Right lobe of liver (tissue), 6 donors: ENCODE measurements at places on chromosomes 2 and 18. TPM values are rescaled to one million over a fixed set of nuclear protein-coding genes. Genes with fewer than 3 reads are reported as not detected.
A peak's percentile ranks its signal among the peaks of the same experiment; 100 is the strongest.

DNA sequence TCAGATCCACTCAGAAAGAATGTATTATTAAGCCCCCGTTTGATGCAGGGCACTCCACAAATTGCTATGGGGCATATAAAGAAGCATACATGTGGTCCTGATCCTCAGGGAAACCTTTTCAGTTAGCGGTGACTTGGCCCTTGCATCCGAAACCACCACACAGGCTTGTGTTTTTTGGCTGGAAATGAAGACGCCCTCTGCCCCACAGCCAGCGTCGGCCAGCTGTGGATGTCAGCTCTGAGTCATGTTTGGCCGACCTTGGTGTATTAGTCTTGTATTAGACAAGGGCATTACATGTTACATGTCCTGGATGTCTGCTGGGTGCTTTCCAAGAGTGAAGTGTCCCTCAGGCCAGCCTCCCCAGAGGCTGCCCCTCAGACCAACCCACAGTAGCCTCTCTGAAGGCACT, 107.6 kb upstream of the MAP3K20 start:
- no peak overlapping the region for H3K4me3 ChIP-seq
- peak overlapping the region; percentile 98 for H3K27ac ChIP-seq
- peak; percentile 86 for DNase-seq

GRCh38 chr18:46387441-46388131, 269.4 kb downstream of the LOXHD1 start:
- no peaks in the 10 kb centered on the region for H3K27me3 ChIP-seq
- no peak overlapping the region for H3K27ac ChIP-seq
- no peak for DNase-seq
- no peak overlapping the region for H3K4me3 ChIP-seq
- no peaks in the 10 kb centered on the region for H3K36me3 ChIP-seq
- no peaks in the 10 kb centered on the region for H3K4me1 ChIP-seq

DNA sequence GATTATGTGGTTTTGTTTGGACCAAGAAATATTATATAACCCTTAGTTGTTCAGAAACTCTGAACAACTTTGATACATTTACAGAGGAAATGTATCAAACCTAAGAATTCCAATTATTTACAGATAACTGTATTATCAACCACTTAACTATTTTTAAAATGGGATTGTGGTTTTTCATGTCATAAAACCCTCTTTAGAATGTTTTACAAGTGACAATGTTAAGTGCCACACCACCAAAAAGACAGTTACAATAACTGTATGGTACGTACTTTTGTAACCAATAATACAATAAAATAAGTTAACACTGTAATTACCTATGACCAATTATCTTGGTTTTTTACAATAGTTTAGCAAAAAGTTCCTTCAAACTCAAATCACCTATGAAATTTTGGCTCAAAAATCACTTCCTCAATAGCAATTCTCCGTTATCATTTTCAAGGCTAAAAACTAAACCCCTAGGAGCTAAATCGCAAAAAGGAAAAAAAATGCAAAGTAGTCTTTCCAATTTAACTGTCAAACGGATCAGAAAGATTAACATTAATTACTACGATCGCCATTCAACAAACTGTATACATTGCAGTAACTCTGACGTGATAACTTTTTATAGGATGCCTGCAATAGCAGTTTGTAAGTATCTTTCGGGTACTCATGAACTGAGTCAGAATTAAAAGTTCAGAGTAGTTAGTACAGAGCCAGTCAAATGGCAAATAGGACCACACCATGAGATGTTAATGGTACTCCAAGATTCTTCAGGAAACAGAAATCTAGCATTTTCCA, 1.5 kb downstream of the ROCK1 start:
- no peak overlapping the region for H3K27ac ChIP-seq
- no peaks in the 10 kb centered on the region for H3K36me3 ChIP-seq
- no peaks in the 10 kb centered on the region for H3K4me1 ChIP-seq
- DNase-seq: no peak

ZNF396 gene
- 1.6 TPM for total RNA-seq

SP140 gene
- total RNA-seq: 0.82 TPM

DNA sequence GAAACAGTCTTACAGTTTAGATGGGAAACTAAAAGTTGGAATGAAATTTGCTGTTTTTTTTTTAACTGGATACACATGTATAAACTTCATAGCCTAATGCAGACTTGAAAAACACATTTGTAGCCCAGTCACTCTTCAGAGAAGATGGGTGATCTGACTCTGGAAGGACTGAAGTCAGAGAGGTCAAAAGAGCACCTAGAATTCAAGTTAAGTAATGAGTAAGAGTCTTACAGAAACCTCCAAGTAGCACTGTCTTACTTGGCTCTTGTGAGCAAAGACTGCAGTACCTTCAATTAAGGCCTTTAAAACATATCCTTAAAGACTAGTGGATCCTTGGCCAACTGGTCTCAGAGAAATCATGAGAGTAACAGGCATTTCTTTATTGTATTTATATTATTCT, 41.9 kb downstream of the TRAPPC8 start:
- H3K36me3 ChIP-seq: peaks cover 75% of the 10 kb centered on the region
- H3K4me1 ChIP-seq: no peaks in the 10 kb centered on the region
- no peak for DNase-seq
- H3K27me3 ChIP-seq: no peaks in the 10 kb centered on the region
- H3K27ac ChIP-seq: no peak overlapping the region

DNA sequence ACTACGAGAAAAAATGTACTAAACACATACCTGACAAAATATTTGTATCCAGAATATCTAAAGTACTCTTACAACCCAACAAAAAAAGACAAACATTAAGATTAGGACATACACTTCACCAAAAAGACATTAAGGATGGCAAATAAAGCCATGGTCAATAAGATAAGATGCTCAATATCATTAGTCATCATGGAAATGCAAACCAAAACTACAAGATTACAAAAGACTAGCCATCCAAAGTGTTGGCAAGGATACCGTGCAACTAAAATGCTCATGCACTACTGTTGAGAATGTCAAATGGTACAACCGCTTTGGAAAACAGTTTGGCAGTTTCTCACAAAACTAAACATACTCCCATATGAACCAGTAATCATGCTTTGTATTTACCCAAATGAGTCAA, 29.7 kb downstream of the MAP3K2 start:
- peaks cover 31% of the 10 kb centered on the region for H3K4me1 ChIP-seq
- H3K27ac ChIP-seq: peak overlapping the region; percentile 22
- no peaks in the 10 kb centered on the region for H3K27me3 ChIP-seq
- DNase-seq: no peak

ALPP gene
- not detected for total RNA-seq

CEBPZOS gene
- total RNA-seq: 19.4 TPM

GRCh38 chr2:30741576-30741975, 65.7 kb downstream of the CAPN13 start:
- H3K36me3 ChIP-seq: no peaks in the 10 kb centered on the region
- no peak overlapping the region for H3K4me3 ChIP-seq
- no peak overlapping the region for H3K27ac ChIP-seq
- H3K4me1 ChIP-seq: no peaks in the 10 kb centered on the region

GRCh38 chr18:63079114-63079513, 240.5 kb downstream of the BCL2 start:
- no peaks in the 10 kb centered on the region for H3K36me3 ChIP-seq
- no peaks in the 10 kb centered on the region for H3K4me1 ChIP-seq
- no peak overlapping the region for H3K27ac ChIP-seq
- H3K27me3 ChIP-seq: no peaks in the 10 kb centered on the region
- no peak for DNase-seq
- no peak overlapping the region for H3K4me3 ChIP-seq

GRCh38 chr18:69021211-69021805, 223.4 kb downstream of the CCDC102B start:
- no peak overlapping the region for H3K4me3 ChIP-seq
- no peaks in the 10 kb centered on the region for H3K4me1 ChIP-seq
- no peaks in the 10 kb centered on the region for H3K36me3 ChIP-seq
- no peak for DNase-seq
- H3K27ac ChIP-seq: no peak overlapping the region

FAP gene
- total RNA-seq: 0.55 TPM

- no peak for DNase-seq
- no peaks in the 10 kb centered on the region for H3K4me1 ChIP-seq
- no peak overlapping the region for H3K27ac ChIP-seq
- no peaks in the 10 kb centered on the region for H3K27me3 ChIP-seq
- H3K36me3 ChIP-seq: no peaks in the 10 kb centered on the region
These were observed 940.7 kb upstream of the KLHL29 start for GRCh38 chr2:22444281-22444680.
